GM23338 (cell line): ENCODE measurements at places on chromosomes 3 and 15.

DNA sequence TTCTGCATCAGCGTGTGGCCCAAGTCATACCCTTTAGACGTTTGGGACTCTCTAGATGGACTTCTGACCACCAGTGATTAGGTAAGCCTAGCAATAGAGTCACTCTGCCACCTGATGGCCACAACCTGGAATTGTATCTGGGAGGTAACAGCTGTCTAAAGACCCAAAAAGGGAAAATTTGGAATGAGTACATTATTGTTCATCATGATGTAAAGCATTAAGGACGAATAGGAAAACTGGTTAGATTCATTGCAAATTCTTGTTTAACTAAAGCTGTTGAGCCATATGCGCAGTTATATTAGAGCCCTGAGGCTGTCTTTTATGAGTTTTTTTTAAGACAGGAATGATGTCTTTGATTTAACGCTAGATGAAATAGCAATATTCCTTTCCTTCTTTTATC, 63.6 kb downstream of the FAM81A start:
- peak; percentile 85 for DNase-seq

- no peak for DNase-seq
Measured at GRCh38 chr3:99836681-99837080, 19.0 kb downstream of the CMSS1 start.

GRCh38 chr15:68259883-68260282, 17.7 kb upstream of the FEM1B start:
- no peak for DNase-seq

GRCh38 chr3:45055411-45056143, 29.5 kb downstream of the CLEC3B start:
- DNase-seq, result peak; percentile 72

DNA sequence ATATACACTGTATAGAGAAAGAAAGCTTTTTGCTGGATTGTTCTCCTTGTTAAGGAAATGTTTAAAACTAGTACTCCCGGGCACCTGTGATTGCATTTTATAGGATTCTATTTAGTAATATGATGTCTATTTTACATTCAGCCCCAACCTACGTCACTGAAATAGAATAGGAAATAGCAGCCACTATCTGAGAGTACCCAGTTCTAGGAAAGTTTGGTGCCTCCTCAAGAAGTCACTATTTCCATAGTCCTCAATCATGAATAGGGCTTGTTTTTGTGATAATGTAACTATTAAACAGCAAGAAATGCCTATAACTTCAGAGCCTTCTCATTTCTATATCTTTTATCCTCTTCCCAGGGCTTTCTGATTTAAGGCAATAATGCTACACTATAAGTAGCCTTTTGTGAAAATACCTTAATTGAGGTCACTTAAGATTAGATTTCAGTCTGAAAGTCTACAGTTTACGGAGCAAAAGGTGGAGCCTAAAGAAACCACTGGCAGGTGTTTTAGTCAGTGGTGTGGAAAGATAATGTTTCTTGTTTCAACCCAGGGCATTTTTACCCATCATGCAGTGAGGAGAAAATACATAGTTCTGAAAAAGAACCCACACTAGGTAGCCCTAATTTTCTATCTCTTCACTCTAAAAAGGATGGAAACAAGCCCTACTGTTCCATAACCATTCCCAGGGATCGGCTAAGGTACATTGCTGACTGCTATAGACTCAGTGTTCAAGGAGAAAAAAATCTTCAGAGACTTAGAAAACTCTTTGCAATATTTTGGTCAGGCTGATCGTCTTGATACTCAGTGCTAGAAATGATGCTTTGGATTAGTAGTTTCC, 38.7 kb downstream of the TIGIT start:
- DNase-seq, result no peak

DNA sequence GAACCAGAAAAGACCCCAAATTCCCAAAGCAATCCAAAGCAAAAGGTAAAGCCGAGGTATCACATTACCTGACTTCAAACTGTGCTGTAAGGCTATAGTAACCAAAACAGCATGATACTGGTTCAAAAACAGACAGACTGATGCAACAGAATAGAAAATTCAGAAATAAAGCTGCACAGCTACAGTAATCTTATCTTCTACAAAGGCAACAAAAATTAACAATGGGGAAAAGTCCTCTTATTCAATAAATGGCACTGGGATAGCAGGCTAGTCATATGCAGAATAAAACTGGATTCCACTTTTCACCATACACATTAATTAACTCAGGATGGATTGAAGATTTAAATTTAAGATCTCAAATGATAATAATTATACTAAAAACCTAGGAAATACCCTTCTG, 392.6 kb upstream of the CBLB start:
- no peak for DNase-seq

DNA sequence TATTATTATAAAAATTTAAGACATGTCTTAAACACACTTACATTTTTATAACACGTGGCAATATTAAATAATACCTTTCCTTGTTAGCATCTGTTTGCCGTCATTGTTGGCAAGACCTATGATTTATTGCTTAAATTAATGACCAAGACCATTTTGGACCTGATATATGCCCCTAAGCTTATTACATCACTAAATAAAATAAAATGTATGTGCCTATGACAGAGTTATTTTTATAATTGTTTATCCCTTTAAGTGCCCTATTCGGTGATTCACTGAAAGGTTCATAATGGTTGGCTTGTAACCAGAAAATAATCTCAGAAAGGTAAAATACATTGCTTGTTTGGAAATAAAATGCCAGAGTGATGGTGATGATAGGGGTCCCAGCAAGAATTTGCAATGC, 17.5 kb downstream of the CDIN1 start:
- no peak for DNase-seq

DNA sequence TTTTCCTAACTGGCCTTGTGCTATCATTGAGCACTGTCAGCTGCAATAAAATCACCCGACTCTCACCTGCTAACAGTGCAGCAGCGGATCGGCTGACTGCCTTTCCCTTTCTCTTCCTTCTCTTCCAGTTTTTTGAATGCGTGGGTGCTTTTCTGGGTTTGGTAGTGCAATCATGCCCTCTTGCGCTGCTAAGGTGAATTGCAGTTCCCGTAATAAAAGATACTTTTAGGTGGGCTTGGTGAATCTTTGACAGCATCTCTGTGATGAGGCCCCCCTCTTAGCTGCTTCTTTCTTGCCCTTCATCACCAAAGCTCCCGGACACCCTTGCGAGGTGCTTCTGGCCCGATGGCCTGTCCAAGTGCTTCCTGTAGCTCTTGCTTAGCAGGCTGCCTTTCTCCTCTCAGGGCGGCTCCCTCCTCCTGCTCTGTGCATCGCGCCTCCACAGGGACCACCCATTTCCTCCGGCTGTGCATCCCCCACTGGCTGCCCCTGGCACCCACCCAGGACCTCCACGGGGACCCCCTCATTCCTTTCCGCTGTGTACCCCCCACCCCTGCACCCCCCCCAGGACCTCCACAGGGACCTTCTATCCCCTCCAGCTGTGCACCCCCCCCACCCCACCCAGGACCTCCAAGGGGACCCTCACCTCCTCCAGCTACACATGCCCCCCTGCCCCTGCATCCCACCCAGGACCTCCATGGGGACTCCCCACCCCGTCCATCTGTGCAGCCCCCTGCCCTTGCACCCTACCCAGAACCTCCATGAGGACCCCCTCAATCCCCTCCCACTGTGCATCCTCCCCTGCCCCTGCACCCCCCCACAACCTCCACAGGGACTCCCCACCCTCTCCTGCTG, 50.8 kb upstream of the RPL32 start:
- DNase-seq, result peak; percentile 83

GRCh38 chr15:62880278-62880677, 162.3 kb upstream of the TPM1 start:
- no peak for DNase-seq

DNA sequence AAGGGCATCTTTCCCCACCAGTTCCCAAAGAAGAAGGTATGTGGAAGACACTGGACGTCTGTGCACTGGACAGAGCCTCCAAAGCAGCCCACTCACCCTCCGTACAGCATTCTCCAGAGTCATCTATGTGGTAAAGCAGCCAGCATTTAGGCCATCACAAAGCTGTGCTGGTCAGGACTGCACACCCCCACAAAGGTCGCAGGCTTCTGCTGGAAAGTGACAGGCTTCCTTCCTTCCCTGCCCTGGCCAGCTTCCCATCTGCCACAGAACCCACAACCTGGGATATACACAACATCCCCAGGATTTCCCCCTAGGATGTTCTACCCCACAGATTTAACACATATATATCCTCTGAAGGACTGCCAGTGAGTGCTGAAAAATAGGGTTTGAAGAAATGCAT, 64.6 kb upstream of the GALNT15 start:
- no peak for DNase-seq

DNA sequence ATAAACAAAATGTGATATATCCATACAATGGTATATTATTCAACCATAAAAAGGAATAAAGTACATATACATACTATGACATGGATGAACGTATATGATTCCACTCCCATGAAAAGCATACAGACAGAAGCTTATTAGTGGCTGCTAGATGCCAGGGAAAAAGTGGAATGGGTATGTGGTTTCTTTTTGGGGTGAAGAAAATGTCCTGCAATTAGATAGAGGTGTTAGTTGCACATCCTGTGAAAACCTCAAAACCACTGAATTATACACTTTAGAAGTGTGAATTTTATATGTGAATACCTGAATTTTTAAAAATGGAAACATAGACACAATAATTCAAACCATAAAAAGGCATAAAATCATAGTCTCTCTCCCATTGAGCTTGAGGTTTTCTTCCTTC, 11.2 kb downstream of the DENND6A start:
- DNase-seq, result no peak

GRCh38 chr3:150744919-150745211, 18.1 kb downstream of the SIAH2 start:
- no peak for DNase-seq

DNA sequence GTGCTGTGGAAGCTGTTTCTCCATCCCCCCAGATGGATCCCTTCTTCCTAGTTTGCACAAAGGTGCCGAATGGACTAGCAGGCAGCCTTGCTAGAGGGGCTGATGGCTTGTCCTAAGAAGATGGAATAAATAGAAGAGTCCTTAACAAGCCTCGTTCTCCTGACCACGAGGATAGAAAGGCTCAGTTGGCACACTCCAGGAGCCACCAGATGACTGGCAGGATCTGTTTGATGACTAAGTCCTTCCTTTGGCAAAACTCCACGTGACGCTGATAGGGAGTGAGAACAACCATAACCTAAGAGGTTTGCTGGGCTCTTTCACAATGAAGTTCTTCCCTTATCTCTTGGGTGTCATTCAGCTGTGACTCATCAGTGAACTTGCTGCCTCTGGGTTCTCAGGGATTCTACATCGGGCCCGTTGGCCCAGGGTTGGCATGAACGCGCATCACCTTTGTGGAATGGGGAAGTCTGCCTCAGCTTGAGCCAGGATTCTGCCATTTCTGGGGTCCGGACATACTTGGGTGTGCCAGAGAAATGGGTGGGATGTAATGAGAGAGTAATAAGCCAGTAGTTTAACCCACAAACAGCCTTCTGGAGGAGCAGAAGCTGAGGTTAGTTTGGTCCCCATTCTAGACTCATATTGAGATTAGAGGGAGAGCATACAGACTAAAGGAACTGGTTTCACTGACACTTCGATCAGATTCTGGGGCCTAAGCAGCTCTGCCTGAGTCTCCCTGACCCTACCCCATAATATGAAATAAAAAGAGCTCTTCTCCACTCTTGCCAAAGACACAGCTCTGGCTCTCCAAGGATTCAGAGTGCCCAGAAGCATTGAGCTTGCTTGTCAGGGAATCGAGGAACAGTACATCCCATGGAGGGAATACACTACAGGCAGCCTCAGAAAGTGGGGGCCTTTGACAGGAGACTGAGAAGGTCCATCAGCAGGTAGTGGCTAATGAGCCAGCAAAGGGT, 2.0 kb upstream of the MELTF start:
- no peak for DNase-seq

GRCh38 chr15:70463453-70463834, 299.9 kb downstream of the UACA start:
- no peak for DNase-seq

DNA sequence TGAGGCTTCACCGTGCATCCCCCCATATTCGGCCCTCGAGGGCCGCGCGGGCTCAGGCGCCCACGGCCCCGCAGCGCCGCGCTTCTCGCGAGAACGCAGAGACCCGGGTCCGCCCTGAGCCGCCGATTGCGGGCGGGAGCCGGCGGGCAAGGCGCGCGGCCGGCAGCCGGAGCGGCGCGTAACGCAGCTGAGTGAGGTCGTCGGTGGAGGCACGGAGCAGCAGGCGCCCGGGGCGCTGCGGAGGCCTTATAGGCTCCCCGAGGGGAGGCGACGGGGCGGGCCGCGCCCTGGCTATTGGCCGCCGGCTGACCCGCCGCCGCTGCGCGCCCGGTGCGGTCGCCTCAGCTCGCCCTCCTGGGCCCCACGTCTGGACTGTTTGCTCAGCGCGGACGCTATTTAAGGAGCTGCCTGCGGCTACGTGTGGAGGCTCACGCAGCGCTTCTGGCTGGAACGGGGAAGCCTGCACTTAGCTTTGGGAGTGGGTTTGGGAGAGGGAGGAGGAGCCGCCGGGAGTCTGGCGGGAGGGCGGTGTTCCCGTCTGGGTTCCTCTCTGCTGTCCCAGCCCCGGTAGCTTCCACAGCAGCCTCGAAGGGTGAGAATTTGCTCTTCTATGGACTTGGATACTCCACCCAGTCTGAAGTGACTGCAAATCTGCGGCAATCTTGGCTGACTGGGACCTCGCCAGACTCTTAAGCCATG, at the start of gene PLOD2:
PLOD2 (minus strand) TSS at position 221 of the 699 bp plus-strand sequence; CDS start at position 26, 195 bp downstream.
- DNase-seq, result peak; percentile 86

DNA sequence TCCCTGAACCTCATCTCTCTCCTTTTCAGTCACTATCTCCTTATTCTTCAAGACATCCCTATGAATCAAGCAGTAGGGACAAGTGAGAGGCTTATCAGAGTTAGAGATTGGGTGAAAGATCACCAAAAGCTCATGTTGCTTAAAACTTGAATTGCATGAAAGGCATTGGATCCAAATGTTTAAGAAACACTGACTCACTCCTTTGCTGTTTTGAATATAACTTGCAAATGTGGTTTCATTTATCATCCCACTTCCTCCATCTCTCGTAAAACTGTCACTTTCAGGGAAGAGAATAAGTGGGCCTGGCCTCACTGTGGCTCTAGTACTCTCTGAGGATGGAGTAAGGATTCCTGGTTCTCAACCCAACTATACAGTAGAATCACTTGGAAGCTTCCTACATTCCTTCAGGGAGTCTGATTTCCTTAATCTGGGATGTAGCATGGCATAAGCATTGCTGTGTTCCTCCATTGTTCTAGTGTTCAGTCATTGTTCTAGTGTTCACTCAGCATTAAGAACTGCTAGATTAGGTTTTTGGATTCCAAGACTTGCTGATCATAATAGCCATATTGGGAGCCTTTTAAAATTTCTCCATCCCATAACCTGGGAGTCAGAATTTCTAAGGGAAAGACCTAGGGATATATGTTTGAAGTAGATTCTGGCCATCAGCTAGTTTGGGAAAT, 171.8 kb downstream of the TMEM108 start:
- DNase-seq, result no peak
